GDM1 (cell line): ENCODE measurements at places on chromosomes 1 and 21.

DNA sequence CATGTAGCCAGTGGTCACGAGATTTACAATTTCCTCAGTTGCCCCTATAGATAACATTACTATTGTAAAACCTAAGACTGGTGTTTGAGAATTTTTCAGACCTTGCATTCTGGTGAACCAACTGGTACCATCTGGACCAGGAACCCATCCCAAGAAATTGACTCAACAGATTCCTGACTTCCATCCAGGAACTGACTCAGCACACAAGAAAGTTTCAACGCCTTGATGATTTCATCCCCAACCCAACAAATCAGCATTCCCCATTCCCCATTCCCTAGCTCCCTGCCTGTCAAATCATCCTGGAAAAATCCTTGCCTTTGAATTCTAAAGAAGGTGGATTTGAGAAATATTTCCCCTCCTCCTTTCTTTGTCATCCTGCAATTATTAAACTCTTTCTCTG, 529.8 kb upstream of the PRMT6 start:
- no peak for DNase-seq

DNA sequence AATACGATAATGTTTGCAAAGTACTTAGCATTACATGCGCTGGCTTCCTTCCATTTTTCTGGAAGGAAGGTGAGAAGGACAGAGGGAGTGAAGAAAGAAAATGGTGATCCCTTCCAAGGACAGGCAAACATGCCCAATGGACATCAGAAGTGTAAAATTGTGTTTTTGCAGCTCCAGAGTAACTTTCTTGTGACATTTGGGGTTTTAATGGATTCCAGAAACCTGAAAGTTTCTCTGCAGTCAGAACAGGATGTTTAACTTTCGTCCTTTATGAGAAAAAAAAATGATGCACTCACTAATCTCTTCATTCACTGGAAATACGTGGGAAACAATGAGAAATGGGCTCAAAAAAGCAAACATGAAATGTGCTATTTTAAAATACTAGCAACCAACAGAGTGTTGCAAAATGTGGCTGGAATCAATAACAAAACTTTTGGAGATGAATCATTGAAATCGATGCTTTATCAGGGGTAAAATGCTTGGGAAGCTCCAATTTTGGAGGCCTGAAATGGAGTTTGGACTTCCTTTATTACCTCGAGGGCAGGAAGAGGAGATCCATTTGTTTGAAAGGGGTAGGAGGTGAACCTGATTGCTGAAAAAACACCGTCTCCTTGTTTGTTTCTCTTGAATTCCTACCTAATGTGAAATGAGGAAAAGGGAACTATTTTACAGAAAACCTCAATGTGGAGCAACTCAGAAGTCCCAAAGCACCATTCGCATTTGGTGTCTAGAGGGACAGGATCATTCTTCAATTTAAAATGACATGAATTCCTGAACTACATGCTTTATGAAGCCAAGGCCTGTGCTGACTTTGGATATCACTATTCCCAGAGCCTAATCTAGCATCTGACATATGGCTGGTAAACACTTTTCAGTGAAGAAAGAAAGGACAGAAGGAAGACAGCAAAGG, 129.5 kb downstream of the TRABD2B start:
- no peak for DNase-seq

DNA sequence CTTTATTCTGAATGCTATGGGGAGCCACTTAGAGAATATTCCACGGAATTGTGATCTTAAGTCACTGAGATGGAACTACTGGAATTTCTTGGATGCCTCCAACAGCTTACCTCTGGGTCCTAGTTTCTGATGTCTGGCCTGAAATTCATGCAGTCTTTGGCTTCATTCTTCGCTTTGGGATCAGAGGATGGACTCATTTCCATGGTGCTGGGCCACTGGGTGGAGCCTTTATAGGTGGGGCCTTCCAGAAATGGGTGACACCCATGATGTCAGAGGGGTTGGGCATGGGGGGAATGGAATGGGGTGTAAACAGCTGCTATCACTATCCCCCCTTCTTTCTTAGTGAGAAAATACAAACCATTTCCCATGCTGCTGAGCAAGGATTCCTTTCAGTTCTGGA, 73.7 kb upstream of the FGGY start:
- no peak for DNase-seq

GRCh38 chr1:175197531-175197930, 5.0 kb upstream of the KIAA0040 start:
- no peak for DNase-seq

- no peak for DNase-seq
These were observed 453.2 kb upstream of the VAMP3 start for GRCh38 chr1:7317888-7318287.

- no peak for DNase-seq
These were observed 25.0 kb downstream of the ZNF644 start for GRCh38 chr1:90996742-90997413.
